Neural crest cell (in vitro differentiated cells): ENCODE measurements at places on chromosomes 6 and 20. TPM values are rescaled to one million over a fixed set of nuclear protein-coding genes. Genes with fewer than 3 reads are reported as not detected.
A peak's percentile ranks its signal among the peaks of the same experiment; 100 is the strongest.

Gene SLC22A16
- total RNA-seq, result not detected in 2 replicates

DNA sequence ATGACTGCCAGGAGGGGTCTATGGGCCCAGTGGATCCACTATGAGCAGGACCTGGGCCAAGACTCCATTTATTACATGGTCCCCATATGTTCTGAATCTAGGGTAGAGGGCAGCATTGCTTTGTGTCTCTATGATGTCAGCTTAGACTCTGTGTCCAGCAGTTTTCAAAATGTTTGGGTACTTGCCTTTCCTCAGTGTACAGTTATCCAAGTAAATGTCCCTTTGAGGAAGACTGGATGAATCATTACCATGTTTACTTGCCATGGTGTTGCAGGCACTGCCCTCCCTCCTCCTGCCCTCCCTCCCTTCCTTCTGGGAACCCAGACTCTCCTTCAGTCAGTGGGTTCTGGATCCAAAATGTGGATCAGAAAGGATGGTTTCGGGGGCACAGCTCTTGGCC lies 108.6 kb downstream of the NRN1 start:
- no peak for DNase-seq
- H3K4me3 ChIP-seq, result no peak overlapping the region
- no peak overlapping the region for H3K27ac ChIP-seq
- H3K36me3 ChIP-seq, result peaks cover 9% of the 10 kb centered on the region
- H3K4me1 ChIP-seq, result no peaks in the 10 kb centered on the region

DNA sequence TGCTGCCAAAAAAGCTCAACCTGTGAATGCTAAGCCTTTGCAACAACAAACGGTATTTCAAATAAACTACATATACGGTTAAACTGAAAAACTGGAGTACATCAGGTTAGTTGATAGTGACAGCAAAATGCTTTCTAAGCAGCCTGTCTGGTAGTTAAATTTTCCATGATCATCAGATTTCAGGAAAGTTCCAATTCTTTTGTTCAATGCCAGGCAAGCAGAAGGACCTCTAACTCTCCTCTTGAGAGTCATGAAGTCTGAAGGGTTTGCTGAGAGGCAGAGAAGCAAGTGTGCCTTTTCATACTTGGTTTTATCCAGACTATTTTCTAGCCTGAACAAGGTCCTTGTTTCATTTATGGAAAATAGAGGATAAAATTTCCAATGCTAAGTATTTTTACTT lies 4.5 kb downstream of the FLRT3 start:
- H3K4me1 ChIP-seq, result peaks cover 67% of the 10 kb centered on the region
- no peak for DNase-seq
- no peaks in the 10 kb centered on the region for H3K27me3 ChIP-seq
- H3K4me3 ChIP-seq, result peak overlapping the region; percentile 96
- no peak overlapping the region for H3K27ac ChIP-seq

Gene BEND3
- total RNA-seq, result 24.1 and 24.9 TPM in 2 replicates

DNA sequence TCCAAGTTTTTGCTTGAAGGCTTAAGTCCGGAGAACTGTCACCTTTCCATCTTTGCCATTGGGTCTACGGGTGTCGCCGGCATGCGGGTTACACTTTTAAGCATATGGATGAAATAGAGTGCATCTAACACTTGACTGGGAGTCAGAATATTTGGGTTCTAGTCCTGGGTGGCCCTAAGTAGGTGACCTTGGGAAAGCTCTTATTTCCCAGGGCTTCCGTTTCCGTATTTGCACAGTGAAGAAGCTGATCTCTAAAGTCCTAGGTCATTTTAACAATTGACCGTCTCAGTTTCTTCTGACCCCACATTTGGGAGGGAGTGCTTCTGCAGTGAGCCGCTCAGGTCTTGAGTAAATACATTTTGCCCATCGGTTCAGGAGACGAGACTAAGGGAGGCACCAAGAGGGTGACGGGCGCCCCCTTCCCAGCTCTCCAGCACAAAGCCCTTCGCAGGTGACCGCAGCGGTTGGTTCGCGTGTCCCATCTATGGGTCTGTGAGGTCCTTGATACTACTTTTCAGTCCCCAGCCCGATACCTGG lies 651 bp upstream of the BLTP3A start:
- no peaks in the 10 kb centered on the region for H3K36me3 ChIP-seq
- no peaks in the 10 kb centered on the region for H3K27me3 ChIP-seq
- peak overlapping the region; percentile 98 for H3K27ac ChIP-seq
- H3K4me3 ChIP-seq, result peak overlapping the region; percentile 99
- peaks cover 32% of the 10 kb centered on the region for H3K4me1 ChIP-seq
- DNase-seq, result no peak

DNA sequence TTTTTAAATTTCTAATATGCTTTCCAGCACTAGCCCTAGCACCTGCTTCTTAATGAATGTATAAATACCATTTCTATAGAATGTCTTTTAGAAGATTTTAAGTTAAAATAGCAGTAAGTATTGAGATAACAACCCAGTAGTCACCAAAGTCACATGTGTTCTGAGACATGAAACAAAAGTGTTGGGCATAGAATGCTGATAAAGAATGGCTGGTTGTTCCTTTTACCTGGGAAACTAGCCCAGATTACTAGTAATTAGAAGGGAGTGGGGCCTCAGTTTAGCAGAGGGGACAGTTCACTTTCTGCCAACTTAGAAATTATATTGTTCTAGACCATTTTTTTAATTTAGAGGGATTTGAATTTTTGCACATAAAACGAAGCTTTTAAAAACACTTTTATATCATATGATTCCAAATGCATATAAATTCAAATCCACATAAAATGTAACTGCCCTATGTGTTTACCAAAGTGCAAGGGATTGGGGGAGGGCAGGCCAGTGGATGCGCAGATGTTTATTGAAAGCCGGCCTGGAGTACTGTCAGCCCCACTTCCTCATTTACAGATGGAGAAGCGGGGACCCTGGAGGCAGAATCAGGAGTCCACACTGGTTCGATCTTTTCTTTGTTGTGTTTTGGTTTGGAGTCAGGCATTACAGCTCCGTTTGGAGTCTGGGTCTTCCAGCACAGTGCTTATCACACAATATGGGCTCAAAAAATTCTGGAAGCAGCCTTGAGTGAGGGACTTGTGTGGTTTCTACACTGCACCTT lies 139.8 kb downstream of the ZDHHC14 start:
- no peaks in the 10 kb centered on the region for H3K27me3 ChIP-seq
- DNase-seq, result no peak
- H3K4me1 ChIP-seq, result no peaks in the 10 kb centered on the region
- H3K27ac ChIP-seq, result no peak overlapping the region
- H3K36me3 ChIP-seq, result peaks cover 1% of the 10 kb centered on the region

GRCh38 chr6:71486461-71486860 lies 197.8 kb downstream of the OGFRL1 start:
- peaks cover 19% of the 10 kb centered on the region for H3K4me1 ChIP-seq
- DNase-seq, result no peak
- no peak overlapping the region for H3K4me3 ChIP-seq
- H3K27ac ChIP-seq, result no peak overlapping the region
- no peaks in the 10 kb centered on the region for H3K36me3 ChIP-seq
- H3K27me3 ChIP-seq, result no peaks in the 10 kb centered on the region

Gene C6orf132
- 0.14 and 0.26 TPM in 2 replicates for total RNA-seq

DNA sequence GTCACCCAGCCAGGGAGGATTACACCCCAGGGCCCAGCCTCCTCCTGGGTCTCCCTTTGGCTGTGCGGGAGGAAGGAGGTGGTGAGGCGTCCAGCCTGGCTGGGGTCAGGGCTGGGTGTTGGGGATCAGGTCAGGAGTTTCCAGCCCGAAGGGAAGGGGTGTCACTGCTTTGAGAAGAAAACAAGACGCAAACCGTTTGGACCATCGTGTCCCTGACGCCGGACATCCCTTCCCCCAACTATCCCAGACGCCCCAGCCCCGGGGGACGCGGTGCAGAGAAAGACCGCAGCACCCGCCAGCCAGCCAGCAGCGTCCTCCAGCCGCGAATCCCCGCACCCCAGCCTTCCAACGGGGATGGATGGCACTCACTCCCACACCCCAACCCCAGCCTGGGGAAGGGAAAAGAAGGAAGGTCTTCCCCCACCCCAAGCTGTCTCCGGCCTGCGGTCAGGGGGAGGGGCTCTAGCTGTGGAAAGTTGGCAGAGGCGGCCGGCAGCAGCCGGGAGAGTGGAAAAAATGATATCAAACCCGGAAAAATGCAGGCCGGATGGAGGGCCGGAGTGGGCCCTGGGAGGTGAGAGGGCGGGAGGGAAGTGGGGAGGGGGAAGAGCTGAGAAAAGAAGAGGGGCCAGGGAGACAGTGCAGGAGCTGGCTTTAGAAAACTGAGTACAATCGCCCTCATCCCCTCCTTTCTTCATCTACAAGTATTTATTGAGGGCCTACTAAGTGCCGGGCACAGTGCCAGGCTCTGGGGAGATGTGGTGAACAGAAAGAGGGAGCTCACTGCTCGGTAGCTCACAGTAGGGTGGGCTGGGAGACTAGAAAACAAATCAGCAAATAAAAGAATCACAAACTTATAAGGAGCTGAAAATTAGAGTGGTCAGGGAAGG lies 10.6 kb downstream of the REM1 start:
- no peak overlapping the region for H3K4me3 ChIP-seq
- no peak overlapping the region for H3K27ac ChIP-seq
- H3K4me1 ChIP-seq, result no peaks in the 10 kb centered on the region
- peaks cover 30% of the 10 kb centered on the region for H3K27me3 ChIP-seq
- DNase-seq, result no peak

DNA sequence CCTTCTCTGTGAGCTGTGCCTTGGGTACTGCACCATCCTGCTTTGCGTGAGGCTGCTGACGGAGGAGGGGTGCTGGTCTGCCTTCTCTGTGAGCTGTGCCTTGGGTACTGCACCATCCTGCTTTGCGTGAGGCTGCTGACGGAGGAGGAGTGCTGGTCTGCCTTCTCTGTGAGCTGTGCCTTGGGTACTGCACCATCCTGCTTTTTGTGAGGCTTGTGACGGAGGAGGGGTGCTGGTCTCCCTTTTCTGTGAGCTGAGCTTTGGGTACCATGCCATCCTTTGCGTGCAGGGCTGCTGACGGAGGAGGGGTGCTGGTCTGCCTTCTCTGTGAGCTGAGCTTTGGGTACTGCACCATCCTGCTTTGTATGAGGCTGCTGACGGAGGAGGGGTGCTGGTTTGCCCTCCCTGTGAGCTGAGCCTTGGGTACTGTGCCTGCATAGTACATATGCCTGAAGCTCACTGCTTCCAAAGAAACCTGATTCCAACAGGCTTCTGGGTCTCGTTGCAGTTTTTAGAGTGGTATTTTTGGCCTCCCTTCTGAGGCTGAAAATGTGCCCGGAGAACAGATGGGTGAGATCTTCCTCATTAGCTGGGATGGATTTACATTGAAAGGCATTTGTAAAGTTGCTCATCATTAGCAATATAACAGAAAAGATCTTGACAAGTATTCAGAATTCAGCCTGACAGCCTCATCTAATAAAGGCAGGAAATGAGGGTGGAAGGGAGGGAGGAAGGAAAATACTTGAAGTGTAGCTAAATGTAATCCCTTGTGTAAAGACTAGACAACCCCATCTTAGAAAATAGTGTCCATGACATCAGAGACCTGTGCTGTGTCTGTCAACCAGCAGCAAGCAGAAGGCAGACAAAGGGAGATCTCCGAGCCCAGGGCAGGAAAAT lies 46.8 kb upstream of the UNC93A start:
- H3K27me3 ChIP-seq, result no peaks in the 10 kb centered on the region
- no peak for DNase-seq
- H3K27ac ChIP-seq, result peak overlapping the region; percentile 65
- H3K4me1 ChIP-seq, result peaks cover 56% of the 10 kb centered on the region
- no peaks in the 10 kb centered on the region for H3K36me3 ChIP-seq

- H3K36me3 ChIP-seq, result no peaks in the 10 kb centered on the region
- H3K27ac ChIP-seq, result no peak overlapping the region
- peaks cover 31% of the 10 kb centered on the region for H3K4me1 ChIP-seq
- peak overlapping the region; percentile 91 for H3K4me3 ChIP-seq
- peak; percentile 30 for DNase-seq
- peaks cover 28% of the 10 kb centered on the region for H3K27me3 ChIP-seq
Observed at GRCh38 chr6:134176264-134176975, 124.0 kb upstream of the SLC2A12 start.

Gene PRND
- total RNA-seq, result not detected in 2 replicates

DNA sequence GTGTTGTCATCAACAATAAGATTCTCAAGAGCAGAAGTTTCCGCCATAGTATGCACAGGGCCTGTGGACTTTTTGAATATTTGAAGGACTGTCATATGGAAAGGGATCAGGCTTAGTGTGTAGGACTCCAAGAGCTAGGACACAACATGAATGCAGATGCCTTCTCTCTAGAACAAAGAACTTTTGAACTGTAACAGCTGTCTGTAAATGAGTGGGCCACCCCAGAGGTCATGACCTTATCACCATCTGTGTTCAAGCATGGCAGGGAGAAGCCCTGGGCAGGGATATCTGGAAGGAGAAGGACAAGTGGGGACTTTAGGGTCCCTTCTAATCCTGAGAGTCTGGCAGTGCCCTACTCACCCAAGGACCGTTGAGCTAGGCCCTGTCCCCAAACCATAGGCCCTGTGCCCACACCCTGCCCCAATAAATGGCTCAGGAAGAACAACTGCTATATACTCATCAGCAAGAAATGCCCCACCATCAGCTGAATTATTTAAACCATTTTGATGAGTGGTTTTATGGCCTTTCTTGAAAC lies 70.6 kb downstream of the MTHFD1L start:
- peaks cover 7% of the 10 kb centered on the region for H3K4me1 ChIP-seq
- DNase-seq, result no peak
- H3K4me3 ChIP-seq, result no peak overlapping the region
- no peaks in the 10 kb centered on the region for H3K27me3 ChIP-seq
- H3K27ac ChIP-seq, result no peak overlapping the region

DNA sequence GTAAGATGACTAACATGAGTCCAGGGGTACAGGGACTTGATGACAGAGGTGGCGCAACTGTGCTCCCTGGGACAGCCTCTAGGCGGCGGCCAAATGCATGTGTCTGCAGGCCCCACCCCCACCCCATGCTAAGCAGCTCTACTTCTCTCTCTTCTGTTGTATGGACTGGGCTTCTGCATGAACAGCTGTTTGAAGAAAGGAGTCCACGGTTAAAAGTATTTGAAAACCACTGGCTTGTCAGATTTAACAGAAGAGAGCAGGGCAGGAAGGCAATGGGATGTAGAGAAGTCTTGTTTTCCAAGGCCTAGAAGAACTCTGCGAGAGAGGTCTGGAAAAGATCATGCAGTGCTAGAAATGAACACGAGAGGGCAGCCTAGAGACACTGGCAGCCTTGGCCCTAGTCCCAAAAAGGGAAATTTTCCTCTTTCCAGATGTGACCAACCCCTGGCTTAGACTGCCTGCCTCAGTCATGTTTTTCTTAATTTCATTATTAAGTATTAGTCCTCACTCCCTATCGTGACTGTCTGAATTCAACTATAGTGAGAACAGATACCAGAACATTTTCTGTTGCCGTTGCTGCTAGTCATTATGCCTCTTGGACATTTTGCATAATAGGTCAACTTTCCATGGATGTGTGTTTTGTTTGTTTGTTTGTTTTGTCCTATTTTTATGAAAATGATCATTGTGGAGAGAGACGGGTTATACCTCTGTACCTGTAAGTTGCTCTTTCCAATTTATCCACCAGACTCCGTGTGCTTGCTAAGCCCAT lies 265.0 kb downstream of the ADGRG6 start:
- no peak overlapping the region for H3K27ac ChIP-seq
- peaks cover 15% of the 10 kb centered on the region for H3K4me1 ChIP-seq
- DNase-seq, result peak; percentile 77
- no peaks in the 10 kb centered on the region for H3K27me3 ChIP-seq
- no peak overlapping the region for H3K4me3 ChIP-seq

Gene HDGFL1
- total RNA-seq, result not detected in 2 replicates

Gene TGM3
- total RNA-seq, result 0.23 and 0.43 TPM in 2 replicates

Gene RAB44
- not detected in 2 replicates for total RNA-seq

GRCh38 chr6:155830531-155830930 lies 374.9 kb upstream of the NOX3 start:
- no peak for DNase-seq
- H3K4me3 ChIP-seq, result no peak overlapping the region
- no peaks in the 10 kb centered on the region for H3K36me3 ChIP-seq
- no peaks in the 10 kb centered on the region for H3K4me1 ChIP-seq
- no peak overlapping the region for H3K27ac ChIP-seq
